ENCODE measurements at places on chromosomes 6 and 20.

DNA sequence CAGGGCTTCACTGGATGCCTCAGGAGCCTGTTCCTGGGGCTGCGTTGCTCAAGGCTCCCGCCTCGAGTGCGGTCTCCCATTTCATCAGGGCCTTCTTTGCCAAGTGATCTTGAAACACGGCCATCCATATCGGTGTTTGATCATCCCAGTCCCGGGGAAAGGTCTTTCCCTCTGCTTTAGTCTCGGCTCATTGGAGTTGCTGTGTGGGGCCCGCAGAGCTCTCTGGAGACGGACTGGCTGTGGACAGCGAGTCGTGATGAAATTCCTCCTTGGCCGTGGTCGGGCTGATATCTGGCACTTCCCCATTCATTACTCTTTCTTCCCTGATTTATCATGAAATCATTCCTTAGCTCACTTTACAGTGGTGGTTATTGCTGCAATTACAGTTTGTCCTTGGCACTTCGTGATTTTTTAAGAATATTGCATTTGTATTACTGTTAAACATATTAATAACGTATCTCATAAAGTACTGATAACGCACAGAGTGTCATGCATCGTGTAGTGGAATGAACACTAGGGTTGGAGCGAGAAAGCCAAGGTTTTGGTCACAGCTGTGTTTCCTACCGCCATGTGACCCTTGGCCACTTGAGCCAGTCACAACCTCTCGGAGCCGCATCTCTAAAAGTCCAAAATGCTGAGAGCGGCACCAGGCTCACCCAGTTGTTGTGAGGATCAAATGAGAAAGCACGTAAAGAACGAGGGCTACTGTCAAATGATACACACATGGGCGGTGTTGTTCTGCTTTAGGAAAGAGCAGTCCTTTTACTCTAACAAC lies 71.8 kb downstream of the MTHFD1L start:
- no peak for DNase-seq

GRCh38 chr20:34862724-34863123 lies 9.9 kb downstream of the GGT7 start:
- DNase-seq, result no peak

DNA sequence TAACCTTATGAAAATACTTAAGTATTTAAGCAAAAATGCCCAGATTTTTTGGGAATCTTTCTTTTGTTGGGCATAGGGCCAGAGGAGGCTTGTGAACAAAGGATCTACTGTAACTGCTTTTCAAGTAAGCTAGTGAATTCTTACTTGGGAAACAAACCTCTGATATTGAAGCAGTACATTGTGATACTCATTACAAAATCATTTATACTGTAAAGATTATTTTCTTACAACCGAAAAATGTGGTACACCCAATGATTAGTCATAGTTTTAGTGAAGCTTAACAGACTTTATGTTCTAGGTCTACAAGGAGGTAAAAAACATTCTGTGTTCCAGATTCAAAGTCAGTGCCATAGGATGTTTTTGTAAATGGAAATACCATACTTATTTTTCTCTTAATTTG lies 272.9 kb upstream of the KCNQ5 start:
- no peak for DNase-seq

- no peak for DNase-seq
These were observed 74.6 kb upstream of the TAB2 start for GRCh38 chr6:149242883-149243282.

- DNase-seq, result no peak
These were observed 110.2 kb upstream of the CST7 start for GRCh38 chr20:24838546-24839535.

GRCh38 chr20:46004187-46004586 lies 4.5 kb upstream of the MMP9 start:
- no peak for DNase-seq

DNA sequence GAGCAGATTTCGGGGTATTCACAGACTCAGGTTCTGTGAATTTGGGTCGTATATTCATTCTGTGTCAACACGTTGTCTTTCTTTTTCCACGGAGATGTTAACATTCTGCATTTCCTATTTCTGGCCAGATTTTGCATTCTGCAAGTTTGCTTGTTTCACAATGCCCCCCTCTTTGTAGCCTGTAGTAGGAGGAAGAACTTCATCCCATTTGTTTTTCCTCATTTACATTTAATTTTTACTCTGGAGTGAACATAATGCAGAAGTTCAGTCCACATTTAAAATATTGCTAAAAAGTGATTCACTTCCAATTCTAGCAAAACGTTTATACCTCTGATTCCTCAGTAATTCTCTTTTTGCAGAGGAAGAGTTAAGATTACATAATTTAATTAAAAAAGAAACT lies 12.9 kb downstream of the TAGAP start:
- no peak for DNase-seq
